ENCODE measurements at places on chromosomes 3 and 15.

DNA sequence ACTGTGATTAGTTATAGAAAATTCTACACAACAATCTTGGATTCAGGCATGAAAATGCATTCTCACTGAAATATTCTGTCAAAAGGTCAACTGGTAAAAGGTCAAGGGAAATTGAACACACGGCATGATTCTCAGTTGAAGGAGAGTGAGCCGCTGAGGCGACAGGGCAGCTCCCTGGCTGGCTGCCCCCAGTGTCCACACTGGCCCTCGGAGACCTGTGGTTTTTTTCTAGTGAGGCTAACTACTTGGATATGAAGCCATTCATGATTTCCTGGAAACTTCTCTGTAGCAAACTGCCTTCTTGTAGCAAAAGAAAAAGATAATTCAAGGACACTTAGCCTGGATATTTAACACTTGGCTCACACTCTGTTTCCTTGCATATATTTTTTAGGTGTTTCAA is 37.2 kb downstream of the AADACL2 start:
- DNase-seq: no peak

DNA sequence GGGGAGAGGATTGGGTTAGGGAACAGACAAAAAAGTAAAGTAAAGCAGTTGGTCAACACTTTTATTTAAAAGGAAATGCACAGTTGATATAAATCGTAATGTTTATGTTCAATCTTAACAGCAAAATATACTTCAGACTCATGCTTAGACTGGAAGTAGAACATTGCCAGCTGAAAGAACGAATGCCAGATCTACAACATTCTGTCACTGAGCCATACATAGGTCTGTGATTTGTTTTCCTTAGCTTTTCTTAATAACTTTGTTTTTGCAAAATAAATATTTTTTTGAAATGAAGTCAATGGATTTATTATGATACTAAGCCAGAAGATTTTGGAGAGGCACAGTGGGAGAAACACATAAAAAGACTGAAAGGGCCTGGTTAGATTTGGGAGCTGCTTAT is 62.0 kb downstream of the LEKR1 start:
- no peak for DNase-seq

DNA sequence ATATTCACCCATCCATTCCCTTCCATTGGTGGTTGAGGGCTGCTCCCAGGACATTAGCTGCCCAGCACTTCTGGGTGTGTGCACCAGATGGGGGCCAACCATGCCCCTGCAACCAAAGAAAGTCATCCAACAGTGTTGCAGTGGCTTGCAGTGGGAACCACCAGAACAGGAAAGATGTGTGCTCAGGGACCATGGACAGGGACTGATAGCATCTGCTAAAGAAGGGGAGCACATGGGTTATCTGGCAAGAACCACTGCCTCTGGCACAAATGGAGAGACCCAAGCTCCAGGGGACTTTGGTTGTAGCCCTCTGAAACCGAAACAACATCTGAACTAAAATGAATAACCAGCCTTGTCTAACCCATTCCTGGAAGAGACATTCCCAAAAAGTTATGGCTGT is 8.1 kb downstream of the DCLK3 start:
- DNase-seq: no peak

DNA sequence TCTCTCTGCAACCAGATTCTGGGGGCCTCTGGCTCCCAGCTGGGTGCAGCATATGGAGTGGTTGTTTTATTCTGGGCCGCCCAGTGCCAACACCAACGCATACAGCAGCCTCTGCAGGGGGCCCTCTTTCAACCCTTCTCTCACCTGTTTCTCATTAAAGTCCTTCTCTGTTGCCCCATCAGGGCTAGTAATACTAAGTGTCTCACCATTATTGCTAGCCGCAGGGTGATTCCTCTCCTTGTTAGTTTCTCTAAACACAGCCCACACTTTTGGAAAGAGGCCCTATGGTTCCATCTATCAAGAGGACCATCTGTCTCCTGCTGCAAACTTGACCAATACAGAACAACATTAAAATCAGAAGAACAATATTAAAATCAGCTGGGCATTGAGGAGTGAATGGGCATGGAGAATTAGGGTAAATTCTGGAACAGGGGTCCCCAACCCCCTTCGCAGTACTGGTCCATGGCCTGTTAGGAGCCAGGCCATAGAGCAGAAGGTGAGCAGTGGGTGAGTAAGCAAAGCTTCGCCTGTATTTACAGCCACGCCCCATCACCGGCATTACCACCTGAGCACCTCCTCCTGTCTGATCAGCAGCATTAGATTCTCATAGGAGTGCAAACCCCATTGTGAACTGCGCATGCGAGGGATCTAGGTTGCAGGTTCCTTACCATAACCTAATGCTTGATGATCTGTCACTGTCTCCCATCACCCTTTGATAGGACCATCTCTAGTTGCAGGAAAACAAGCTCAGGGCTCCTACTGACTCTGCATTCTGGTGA is 36.5 kb downstream of the ALS2CL start:
- DNase-seq: no peak

DNA sequence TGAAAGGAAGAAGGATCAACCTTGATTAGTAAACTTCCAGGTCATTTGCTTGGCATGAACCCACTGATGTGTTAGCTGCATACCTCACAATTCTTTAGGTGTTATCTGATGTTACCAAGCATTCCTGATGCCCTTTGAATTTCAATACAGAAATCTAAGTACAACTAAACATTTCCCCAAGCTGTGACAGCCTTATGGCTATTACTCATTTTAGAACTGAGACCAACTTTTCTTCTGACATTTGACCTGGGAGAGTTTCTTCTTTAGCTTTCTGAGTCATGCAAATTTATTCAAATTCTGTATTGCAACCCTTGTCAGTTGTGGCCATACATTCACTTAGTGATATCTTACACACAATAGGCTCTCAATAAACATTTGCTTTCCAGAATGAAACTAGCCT is 124.3 kb downstream of the TIGIT start:
- DNase-seq: no peak

DNA sequence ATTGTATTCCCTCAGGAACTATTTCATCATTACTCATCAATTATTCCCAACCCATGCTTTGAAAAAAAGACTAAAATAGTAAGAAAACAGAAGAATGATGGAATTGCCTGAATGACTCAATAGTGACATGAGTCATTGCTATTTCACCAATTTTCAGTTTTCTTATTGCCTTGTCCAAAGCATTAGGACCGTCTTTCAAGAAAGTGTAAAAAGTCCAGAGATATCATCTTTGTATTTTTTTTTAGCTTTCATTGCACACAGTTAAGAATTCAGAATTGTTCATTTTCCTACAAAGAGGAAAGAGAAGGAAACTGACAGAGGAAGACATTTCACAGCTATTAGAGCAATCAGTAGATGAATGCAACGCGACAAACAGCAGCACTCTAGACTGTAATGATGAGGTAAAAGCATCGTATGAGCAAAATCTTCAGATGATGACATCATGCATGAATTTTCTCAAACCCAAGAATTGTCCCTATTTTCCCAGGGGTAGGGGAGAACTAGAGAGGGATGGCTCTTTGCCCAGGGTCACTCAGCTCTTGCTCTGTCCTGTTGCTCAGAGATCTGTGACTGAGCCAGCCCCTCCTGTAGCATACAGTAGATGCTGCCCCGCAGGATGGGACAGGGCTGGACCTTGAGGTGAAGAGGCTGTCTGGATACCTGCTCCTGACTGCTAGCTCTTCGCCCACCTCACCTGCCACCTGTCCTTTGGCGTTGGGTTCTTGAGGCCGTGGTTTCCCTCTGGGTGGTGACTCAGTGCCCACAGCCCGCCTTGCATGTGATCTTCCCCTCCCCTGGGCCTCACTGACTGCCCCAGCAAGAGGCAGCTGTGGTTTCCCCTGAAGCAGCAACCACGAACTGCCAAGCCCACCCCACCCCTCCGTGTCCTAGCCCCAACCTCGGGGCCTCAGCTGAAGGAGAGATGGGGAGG is 84.8 kb downstream of the PPCDC start:
- DNase-seq: no peak

- no peak for DNase-seq
Observed at GRCh38 chr15:82792068-82792467, 13.8 kb downstream of the FSD2 start.

GRCh38 chr3:193843474-193844301 is 250.7 kb downstream of the OPA1 start:
- DNase-seq: peak; percentile 39

- no peak for DNase-seq
Observed at GRCh38 chr3:129308636-129309035, 30.0 kb downstream of the HMCES start.

GRCh38 chr3:160400030-160400701 is 716 bp downstream of the SMC4 start:
- no peak for DNase-seq

DNA sequence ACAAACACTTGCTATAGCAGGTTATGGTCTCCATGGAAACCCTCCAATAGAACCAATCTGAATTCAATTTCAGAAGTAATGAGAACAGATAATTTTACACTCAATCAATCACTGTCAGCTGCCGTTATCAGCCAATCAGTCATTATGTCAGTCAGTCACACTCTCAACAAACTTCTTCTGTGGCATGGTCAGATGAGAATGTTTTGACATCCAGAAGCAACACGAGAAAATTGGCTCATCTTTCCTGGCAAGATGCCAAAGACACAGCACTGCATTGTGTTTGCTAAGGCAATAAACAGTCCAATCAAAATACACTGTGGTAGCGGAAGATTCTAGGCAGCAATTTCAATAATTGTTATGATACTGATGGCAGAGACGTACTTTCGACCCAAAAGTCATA is 190.7 kb downstream of the RORA start:
- DNase-seq: no peak

DNA sequence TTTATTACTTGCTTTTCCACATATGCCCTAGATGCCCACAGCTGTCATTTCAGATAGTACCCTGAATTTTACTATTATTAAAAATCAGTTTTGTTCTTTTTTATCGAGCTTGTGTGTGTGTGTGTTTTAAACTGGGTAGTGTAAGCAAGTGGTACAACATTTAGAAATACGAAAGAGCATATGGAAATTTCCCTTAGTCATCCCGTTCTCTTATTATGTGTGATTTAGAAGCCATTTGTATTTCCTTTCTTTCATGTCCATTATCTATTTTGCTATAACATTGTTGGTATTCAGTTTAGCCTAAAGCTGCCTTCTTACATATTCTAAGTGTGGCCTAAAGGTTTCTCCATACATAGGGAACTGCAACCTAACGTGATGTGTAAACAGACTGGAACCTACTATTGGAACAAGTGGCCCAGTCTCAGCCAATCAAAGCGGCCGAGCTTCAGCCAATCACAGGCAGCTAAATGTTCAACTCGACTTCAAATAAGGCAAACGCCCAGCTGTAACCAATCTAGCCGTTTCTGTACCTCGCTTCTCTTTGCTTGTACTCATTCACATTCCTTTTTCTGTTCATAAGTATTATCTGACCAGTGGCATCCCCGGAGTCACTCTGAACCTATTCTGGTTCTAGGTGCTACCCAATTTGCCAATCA is 14.7 kb upstream of the SYN2 start:
- DNase-seq: no peak

DNA sequence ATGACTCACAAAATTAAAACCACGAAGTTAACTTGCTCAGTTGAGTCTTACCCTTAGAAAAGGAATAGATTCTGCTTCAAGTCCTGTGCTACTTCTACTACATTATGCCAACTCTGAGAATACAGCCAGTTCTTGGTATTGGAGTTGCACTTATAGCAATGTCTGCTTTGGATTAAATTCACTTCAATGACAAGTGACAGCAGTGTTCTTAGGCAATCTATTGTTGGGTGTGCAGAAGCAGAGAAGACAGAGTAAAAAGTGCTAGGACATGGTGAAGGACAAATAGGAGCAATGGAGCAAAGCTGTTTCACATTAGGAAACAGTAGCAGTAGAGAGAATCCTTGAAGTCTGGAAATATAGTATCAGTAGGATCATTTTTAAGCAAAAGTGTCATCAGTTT is 713.1 kb downstream of the SI start:
- DNase-seq: no peak

GRCh38 chr3:13772885-13773745 is 106.8 kb downstream of the WNT7A start:
- no peak for DNase-seq

DNA sequence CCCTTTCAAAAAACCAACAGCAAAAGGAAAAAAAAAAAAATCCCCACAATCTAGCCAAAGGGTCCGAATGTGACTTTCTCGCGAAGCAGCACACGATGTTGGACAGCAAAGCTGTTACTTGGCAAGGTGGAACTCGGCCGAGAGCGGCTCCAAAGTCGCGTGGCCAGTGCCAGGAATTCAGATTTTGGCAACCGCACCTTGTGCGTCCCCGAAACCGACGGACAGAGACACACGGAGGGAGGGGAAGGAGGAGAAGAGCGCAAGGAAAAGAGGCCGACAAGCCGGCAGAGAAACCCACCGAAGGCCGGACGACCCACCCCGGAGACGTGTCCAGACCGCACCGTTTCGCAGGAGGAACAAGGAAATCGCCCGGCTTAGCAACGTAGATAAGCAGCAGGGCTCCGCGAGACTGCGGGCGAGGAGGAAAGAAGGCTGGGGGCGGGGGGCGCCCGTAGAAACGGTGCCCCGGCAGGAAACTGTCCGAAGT is 517.3 kb downstream of the MECOM start:
- no peak for DNase-seq

DNA sequence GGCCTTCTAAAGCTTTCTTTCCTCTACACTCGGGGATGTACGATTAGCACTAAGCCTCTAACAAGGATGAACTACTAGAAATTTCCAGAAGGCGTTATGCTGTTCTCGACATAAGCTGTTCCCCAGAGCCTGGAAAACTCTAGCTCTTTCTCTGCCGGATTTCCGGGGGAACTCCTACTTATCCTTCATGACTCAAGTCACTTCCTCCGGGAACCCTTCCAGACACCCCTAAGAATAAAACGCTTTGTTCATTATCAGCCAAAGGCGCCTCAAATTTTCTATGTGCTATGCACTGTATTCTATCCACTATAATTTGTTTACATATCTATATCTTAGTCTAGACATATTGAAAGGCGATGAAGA is 455 bp upstream of the SNAP23 start:
- peak; percentile 22 for DNase-seq

DNA sequence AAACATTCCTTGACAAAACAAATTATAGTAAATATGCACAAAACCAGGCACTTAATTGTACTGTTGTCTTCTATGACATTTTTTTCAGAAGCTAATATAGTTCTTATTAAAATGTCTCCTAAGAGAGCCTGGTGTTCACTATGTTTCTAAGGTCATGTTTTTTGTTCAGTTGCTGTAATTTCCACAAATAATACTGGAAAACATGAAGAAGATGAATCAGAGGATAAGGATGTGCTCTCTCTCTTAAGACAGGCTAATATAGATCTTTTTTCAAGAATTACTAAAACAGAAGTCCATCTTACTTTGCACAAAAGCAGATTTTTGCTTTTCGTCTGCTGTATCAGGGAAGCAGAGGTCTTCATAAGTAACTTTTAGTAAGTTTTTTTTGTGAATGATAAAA is 823.0 kb upstream of the NECTIN3 start:
- DNase-seq: no peak
